ENCODE measurements at places on chromosomes 12 and 14.

DNA sequence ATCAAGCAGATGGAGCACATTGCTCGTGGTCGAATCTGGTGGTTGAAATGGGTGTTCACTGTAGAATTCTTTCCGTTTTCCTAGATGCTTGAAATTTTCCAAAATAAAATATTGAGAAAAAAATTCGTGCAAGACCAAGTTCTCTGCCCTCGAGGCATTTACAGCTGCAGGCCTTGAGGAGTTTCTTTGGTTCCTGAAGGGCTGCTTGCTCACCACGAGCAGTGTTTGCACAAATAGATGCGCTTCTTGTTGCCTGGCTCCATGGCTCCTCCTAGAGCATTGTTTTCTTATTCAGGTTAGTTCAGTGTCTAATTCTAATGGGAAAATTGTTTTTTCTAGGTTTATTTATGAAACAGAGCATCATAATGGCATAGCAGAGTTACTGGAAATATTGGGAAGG is 74.5 kb upstream of the DYNC1H1 start:
- DNase-seq: peak; percentile 5

GRCh38 chr14:104528496-104528895 is 51.1 kb upstream of the C14orf180 start:
- DNase-seq: no peak

DNA sequence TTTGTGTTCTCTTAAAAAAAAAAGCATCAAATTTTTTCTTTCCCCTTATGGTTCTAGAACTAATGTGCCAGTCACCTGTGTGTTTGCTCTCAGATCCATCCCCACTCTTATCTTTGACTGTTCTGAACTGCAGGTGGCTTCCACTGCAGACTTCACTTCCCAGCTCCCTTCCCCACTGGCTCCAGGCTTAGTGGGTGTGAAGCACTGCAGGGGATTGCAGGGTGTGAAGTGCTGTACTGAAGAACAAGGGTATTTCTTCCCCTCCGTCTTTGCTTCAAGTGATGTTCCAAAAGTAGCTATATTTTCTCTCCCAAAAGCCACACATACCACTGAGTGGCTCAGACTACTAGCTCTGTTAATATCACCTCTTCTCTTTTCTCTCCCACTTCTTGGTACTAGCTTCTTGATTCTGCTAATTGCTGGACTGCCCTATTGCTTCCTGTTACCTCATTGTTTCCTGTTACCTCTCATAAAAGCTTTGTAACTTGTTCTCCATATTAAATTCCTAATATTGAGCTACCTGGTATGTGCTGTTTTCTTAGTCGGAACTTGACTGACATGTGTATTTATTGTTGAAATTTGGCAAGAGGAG is 115.4 kb upstream of the PRICKLE1 start:
- DNase-seq: no peak

GRCh38 chr14:103118663-103119404 is 4.4 kb upstream of the TNFAIP2 start:
- no peak for DNase-seq

DNA sequence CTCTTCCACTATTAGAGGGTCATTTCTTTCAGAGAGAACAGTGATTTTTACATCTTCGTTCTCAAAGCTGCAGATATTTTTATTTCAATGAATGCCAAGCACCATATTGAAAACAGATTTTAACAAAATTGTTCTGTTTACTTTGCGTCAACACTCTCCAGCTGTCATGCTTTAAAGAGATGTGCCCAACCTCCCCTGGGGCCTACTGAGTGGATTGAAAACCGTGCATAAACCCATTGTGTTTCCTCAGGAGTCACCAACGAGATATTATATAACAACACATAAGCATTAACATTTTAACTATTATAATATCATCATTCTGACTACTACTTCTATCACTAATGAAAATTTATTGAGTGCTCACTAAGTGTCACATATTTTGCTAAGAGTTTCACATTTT is 81.6 kb downstream of the MYF5 start:
- no peak for DNase-seq

GRCh38 chr12:56839915-56840325 is 76.8 kb downstream of the HSD17B6 start:
- peak; percentile 71 for DNase-seq

GRCh38 chr14:77990337-77990736 is 179.8 kb upstream of the NRXN3 start:
- DNase-seq: no peak

GRCh38 chr12:130016986-130017385 is 113.2 kb upstream of the TMEM132D start:
- DNase-seq: no peak

DNA sequence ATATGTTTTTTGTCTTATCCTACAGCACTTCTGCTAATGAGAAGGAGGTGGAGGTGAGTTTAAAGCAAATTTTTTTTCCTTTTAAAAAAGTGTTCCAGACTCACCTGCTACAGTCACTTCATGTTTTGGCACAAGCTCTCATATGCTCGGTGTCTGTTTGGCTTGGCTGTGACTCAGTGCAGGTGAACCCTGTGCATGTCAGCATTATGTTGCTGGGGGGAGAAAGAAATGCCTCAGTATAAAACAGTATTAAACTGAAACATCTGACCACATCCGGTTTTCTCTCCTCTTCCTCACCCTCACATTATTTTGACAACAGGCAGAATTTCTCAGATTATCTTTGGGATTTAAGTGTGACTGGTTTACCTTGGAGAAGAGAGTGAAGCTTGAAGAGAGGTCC is 105.2 kb downstream of the DNAI7 start:
- DNase-seq: no peak

DNA sequence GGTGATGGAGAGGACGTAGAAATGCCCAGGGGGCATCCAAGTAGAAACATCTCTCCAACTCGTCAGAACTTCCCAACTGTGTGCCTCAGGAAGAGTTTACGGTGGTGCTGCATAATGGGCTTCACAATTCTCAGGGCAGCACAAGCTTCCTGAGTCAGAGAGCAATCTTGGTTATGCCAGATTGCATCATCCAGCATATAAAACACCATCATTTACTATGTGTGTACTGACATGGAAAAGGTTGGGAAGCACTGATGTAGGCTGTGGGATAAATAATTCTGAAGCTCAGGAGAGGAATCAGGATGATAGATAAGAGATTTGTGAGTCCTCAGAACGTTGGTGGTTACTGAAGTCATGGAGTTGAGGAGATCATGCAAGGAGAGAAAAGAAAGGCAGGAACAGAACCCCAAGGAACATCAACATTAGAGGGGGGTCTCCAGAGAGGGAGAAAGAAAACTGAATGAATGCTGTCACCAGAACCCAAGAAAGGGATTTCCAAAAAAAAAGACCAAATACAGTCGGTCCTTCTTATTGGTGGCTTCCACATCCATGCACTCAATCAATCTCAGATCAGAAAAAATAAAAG is 4.7 kb upstream of the NCKAP5L start:
- DNase-seq: peak; percentile 40

DNA sequence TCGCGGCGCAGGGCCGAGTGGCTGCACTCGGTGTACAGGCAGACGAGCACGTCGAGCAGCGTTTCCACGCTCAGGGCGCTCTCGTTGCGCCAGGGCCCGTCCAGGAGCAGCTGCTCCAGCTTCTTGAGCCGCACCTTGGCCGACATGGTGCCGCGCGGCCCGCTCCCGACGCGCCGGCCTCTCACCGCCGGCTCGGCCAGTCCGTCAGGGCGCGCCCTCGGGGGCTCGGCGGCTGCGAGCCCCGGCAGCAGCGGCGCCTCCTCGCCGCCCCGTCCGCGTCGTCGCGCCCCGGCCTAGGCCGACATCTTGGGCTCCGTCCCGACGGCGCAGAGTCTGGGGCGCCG is 349 bp downstream of the CDC42BPB start:
- DNase-seq: peak; percentile 44

DNA sequence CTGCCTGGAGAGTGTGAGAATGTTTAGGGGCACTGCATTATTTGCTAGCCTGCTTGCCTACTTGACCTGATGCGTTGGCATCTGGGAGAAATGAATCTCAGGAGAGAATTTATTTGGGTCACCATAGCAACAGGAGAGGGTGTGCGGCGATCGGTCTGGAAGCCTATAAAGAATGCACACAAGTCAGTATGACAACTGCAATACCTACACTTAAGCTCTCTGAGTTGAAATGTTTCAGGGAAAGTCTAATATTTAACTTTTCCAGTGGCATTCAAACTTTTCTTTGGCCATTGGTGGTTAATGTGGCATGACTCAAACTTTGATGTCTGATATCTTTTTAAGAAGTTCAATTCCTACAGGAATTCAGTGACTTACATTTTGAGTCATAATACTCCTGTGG is 205.1 kb downstream of the NEDD1 start:
- no peak for DNase-seq

- no peak for DNase-seq
Measured at GRCh38 chr12:59651229-59651920, 55.5 kb downstream of the SLC16A7 start.

DNA sequence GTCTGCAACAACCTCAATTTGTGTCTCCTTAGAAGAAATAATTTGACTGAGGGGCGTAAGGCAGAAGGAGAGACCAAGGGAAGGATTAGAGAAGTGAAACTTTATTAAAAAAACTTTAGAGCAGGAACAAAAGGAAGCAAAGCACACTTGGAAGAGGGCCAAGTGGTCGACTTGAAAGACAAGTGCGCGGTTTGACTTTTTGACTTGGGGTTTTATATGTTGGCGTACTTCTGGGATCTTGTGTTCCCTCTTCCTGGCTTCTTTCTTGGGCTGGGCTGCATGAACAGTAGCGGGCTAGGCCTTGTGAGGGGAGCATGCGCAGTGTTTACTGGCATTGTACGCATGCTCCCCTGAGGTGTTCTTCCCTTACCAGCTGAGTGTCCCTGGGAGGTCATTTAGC is 369.3 kb upstream of the DCN start:
- DNase-seq: no peak

DNA sequence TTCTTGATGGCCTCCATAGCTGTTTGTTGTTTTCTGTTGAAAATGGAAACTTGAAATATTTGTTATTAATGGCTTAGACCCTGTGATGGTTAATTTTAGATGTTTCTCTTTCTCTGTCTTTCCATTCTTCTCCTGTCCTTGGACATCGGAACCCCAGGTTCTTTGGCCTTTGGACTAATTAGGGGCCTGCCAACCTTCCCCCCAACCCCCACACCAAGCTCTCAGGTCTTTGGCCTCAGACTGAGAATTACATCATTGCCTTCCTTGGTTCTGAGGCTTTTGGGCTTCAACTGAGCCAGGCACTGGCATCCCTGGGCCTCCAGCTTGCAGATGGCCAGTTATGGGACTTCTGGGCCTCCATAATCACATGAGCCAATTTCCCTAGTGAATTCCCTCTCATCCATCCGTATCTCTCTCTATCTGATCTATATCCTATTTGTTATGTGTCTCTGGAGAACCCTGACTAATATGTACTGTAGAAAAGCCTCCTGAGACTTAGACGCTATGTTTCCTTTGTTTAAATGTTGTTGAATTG is 71.6 kb downstream of the FGD4 start:
- DNase-seq: no peak

DNA sequence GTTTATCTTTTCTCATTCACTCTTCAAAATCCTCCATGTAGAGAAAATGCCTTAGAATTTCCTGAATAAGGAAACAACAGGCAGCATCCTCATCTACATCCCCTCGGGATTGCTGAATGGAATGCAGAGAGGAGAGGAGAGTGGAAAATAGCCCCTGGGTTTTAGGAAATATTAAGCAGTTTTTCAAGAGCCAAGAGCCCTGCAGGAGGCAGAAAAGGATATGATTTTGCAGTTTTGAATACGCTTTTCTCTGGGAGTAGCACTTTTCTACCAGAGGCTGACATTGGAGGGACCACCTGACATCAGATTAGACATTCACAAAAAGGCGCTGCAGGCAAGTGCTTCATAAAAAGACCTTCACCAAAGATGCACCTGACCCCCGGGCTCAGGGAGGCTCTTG is 362.2 kb upstream of the SFSWAP start:
- no peak for DNase-seq

- no peak for DNase-seq
Measured at GRCh38 chr12:129276361-129277060, 423.2 kb downstream of the GLT1D1 start.

Measured in RKO (cell line).